ENCODE measurements at places on chromosomes 11 and 22. TPM values are rescaled to one million over a fixed set of nuclear protein-coding genes. Genes with fewer than 3 reads are reported as not detected.

Gene TTC28
- polyA plus RNA-seq, result 27.1 TPM

Gene PDGFD
- polyA plus RNA-seq, result 7.6 TPM

Gene SYCE3
- polyA plus RNA-seq, result not detected

Gene GAL
- polyA plus RNA-seq, result 0.14 TPM

Gene ZNF280B
- polyA plus RNA-seq, result 3.8 TPM

Gene CERK
- 37.3 TPM for polyA plus RNA-seq

DNA sequence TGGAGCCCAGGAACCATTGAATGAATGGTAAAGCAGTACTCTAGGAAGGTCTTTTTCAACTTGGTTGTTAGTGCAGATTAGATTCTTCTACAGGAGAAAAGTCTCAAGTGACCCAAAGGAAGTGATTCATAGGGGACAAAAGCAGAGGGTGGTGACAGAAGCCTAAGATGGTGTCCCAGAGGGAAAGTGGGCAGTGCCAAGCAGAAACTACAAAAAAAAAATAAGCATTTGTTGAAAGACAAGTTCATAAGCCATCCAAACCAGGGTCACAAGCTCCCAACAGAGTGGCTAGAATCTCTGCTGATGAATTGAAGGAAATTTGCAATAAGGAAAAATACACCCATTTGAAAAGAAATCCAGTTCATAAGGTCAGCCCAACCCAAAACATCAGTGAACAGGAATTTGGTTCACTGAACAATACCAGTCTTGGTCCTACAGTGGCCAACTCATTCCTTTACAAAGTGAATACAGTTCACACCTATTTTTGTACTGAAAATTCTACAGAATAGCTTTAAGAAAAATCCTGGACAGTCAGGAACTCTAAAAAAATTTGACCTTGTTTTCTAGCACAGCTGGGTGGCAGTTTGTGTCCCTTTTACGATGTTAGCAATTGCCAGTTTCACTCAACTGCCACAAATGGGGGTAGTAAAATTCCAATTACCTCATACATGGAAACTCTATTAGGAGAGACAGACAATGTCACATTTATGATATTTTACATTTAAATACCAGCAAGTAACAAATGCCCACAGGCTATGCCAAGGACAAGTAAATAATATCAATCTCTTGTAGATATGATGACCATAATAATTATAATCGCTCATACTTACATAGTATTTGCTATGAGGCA is 21.6 kb upstream of the NUP160 start:
- DNase-seq, result no peak

DNA sequence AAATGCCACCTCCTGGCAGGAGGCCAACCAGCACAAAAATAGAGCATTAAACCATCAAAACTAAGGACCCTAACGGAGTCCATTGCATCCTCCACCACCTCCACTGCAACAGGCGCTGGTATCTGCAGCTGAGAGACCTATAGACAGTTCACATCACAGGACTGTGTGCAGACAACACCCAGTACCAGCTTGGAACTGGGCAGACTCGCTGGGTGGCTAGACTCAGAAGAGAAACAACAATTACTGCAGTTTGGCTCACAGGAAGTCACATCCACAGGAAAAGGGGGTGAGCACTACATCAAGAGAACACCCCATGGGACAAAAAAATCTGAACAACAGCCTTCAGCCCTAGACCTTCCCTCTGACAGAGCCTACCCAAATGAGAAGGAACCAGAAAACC is 11.6 kb upstream of the TMEM45B start:
- no peak for DNase-seq

DNA sequence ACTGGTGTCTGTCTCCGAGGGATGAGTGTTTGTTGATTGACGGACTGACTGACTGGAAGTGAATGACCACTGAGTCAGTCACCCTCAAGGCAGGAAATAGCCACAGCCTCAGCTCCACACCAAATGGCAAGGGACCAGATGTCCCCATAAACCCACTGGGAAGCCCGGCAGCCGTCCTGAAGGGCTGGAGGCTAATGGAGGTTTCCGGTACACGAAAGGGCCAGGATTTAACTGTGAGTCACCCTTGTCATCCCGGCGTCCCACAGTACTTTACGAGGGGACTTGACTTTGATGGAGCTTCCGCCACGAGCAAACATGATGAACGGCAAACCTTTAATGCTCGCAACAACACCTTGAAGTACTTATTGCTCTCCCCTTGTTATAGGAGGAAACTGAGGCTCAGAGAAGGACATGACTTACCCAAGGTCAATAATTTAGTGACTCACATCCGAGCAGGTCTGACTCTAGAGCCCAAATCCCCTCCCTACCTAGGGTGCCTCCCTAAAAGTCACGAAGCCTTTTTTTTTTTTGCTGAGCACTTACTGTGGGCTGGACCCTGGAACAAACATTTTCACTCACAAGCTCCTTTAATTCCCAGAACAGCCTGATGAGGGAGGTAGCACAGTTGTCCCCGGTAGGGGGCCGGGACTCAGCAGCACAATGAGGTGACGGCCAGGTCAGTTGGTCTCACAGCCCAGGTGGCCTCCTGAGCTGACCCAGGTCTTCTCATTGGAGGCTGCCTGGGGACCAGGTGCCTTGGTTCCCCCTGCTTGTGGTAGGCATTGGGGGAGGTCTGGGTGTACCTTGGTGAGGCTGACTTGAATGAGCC is 25.2 kb upstream of the GCAT start:
- no peak for DNase-seq

GRCh38 chr11:1297011-1297575 is 12.3 kb downstream of the TOLLIP start:
- DNase-seq, result no peak

- DNase-seq, result no peak
These were observed 54.4 kb downstream of the ENTHD1 start for GRCh38 chr22:39839204-39839603.

DNA sequence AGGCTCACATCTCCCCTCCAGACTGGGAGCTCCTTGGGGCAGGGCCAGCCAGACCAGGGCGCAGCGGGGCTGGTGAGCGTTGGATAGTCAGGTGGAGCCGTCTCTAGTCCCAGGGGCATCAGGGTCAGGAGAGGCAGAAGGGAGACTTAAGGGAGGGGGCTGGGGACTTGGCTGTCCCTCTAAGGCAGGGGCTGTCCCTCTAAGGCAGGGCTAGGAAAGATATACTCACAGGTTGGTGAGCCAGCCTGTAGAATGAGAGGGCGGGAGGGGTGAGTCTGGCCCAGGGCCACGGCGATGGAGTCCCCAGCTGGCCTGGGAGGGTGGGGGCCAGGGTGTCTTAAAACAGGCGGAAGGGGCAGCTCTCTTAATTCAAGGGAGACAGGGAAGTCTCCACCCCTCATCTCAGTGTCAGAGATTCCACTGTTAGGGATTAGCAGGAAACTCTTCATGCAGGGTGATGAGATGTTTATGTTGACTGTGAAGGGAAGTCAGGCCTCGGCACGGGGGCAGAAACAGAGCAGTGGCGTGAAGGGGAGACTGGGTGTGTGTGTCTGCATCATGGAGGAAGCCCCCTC is 11.3 kb downstream of the P2RY2 start:
- DNase-seq, result peak; percentile 30

GRCh38 chr11:115241899-115242298 is 262.3 kb downstream of the CADM1 start:
- no peak for DNase-seq

- DNase-seq, result no peak
These were observed 11.0 kb downstream of the TMEM151A start for GRCh38 chr11:66302656-66303055.

GRCh38 chr11:116473790-116474346 is 298.9 kb downstream of the BUD13 start:
- no peak for DNase-seq

DNA sequence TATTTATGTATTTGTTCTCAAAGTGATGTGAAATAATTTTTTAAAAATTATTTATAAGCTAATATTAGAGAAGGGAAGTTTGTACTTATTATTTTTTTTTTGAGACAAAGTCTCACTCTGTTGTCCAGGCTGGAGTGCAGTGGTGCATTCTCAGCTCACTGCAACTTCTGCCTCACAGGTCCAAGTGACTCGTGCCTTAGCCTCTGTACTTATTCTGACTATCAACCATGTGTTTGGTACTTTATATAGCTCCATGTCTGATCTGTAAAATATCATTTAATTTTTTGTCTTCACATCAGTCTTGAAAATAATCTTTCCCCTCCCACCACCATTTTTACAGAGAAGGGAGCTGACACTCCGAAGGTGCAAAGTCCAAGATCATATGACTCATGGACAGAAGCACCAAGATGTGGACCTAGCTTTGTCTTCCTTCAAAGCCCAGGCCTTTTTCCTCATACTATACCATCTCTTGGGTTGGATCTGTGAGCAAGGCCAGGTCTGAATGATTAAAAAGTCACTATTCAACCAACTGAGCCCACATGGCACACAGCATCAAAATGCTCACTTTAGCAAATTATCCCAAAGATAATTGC is 32.4 kb upstream of the EED start:
- no peak for DNase-seq

DNA sequence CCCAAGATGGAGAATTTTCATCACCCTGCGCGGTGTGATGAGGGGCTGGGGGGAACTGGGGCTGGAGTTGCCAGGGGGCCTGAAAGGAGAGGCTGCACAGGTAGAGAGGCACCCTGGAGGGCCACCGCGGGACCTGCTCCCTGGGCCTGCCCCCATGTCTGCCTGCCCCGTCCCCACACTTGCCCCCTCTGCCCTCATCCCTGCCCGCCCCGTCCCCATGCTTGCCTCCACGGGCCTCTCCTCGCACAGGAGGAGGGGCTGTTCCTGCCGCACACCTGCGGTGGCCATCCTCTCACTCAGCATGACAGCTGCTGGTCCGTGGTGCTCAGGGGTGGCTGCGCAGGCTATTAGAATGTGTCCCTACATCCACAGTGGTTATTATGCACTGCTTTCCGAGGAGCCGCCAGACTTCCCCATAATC is 43.5 kb downstream of the LINC01488 start:
- DNase-seq, result no peak

- DNase-seq, result no peak
These were observed 6.3 kb downstream of the CRY2 start for GRCh38 chr11:45853332-45854219.

DNA sequence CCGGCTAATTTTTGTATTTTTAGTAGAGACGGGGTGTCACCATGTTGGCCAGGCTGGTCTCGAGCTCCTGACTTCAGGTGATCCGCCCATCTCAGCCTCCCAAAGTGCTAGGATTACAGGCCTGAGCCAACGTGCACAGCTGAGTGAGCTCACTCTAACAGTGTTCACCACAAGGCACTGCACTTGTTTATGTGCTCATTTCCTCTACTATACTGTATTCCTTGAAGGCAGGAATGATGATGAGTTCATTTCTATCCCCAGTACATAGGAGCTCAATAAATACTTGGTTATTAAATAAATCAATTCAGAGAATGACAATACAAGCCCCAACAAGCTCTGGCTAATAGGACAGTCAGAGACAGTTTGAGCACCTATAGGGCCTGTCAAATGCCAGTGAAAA is 29.1 kb downstream of the ALG8 start:
- DNase-seq, result no peak

DNA sequence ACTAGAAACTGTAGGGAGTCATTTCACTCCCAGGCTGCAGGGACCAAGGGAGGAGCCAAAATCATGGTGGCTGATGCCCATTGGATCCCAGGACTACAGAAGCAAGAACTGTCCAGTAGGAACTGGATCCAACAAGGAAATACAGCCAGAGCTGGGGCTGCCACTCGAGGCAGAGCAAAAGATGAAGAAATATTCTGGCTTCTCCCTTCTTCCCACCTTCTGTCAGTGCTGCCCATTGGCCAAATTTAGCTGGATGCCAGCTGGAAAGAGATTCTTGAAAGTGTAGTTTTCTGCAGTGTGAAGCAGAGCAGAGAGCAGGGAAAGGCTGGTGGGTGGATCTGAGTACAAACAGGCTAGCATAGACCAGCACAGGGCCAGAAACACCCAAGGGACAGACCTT is 45.6 kb downstream of the COMMD9 start:
- DNase-seq, result no peak

- no peak for DNase-seq
These were observed 31.6 kb downstream of the SLC36A4 start for GRCh38 chr11:93166194-93166593.

DNA sequence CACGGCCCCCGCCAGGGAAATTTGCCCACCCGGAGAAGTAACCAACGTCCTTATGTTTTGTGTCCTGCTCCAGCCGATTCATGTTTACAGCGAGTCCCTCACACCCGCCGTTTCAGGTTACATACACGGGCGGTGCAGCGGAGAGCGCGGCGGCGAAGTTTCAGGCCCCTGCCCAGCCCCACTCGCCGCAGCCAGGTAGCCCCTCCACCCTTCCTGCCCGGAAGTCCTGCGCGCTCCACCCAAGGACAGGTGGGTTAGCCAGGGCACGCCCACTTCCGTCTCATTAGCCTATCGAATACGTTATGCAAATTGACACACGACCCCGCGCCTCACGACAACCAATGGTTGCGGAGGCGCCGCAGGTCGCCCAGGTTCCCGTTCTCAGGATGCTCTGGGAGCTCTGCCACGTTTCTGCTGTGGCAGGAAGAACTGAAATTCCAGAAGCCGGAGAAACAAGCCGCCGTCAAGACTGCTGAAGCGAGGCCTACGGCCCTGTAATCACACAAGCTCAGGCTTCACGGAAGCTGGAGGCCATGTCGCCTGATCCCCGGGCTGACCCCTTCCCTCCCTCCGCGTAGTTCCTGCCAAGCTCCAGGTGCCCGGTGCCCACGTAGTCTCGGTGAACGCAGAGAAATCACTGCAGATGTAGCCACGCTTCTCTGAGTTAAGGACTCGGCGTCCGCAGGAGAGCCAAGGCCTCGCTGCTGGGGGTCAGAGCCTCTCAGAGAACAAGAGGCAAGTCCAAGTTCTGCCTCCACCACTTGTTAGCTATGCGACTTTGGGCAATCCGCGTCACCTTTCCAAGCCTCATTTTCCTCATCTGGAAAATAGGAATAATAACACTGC is 22.4 kb upstream of the MYH9 start:
- DNase-seq, result peak; percentile 90

DNA sequence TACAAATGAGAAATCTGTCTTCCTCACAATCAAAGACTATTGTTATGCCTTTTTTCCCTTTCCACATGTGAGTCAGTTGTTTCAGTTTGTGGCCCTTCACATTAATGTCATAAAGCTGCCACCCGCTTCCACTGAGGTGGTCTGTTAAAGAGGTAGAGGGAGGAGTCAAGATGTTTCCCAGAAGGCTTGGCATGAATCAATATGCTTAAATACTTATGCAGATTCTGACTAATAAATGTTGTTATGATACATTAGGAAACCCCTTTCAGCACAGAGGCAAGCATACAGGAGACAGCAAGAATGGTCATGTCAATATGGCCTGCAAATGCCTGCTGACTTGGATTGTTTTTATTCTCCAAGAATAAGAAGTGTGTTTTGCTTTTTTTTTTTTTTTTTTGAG is 6.5 kb downstream of the RTN3 start:
- DNase-seq, result no peak

All from right lung (tissue), 10 donors.